ENCODE measurements at places on chromosomes 2 and 18.

DNA sequence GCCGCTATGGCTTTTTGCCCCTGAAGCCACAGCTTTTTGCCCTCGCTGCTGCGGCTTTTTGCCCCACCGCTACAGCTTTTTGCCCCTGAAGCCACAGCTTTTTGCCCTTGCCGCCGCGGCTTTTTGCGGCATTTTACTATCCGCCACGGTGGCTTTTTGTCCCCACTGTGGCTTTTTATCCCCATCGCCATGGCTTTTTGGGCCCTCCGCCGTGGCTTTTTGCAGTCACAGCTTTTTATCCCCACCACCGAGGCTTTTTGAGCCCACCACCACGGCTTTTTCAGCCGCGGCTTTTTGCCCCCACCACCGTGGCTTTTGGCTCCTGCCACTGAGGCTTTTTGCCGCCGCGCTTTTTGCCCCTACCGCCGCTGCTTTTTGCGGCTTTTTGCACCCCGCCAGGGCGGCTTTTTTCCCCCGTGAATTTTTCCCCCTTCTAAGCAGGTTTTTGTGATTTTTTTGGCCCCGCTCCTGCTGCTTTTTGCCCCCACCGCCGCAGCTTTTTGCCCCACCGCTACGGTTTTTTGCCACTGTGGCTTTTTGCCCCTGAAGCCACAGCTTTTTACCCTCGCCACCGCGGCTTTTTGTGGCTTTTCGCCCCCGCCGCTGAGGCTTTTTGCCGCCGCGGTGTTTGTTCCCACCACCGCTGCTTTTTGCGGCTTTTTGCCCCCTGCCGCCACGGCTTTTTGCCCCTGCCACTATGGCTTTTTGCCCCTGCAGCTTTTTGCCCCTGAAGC, 2797.2 kb upstream of the TEKT4 start:
- no peak for DNase-seq

DNA sequence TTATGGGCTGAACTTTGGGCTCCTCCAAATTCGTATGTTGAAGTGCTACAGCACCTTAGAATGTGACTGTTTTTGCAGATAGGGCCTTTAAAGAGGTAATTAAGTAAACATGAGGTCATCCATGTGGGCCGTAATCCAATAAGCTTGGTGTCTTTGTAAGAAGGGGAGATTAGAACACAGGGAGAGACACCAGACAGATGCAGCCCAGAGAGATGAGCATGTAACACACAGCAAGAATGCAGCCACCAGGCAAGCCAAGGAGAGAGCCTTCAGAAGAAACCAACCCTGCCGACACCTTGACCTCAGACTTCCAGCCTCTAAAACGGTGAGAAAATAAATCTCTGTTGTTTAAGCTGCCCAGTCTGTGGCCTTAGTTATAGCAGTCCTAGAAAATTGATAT, 74.3 kb downstream of the HRH4 start:
- DNase-seq: no peak

- no peak for DNase-seq
Observed at GRCh38 chr2:162716122-162716521, 122.4 kb downstream of the KCNH7 start.

- no peak for DNase-seq
Observed at GRCh38 chr2:102025583-102026267, 34.0 kb downstream of the IL1R2 start.

DNA sequence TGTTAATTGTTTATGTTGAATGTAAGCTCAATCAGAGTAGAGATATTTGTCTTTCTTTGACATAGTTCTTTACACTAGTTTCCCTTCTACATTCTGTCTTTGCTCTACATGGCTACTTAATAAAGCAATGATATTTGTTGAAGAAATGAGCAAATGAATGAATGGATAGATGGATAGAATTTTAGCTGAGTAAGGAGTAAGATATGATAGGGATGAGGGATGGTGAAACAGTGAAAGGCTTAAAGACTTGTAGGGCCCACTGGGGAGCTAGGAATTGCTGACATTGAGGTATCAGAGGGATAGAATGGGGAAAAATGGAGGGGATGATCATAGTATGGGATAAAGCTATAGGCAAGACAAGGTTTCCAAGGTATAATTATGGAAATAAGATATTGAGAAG, 361.6 kb upstream of the SPHKAP start:
- DNase-seq: no peak

GRCh38 chr2:86806059-86806857, 15.5 kb upstream of the CD8A start:
- no peak for DNase-seq

DNA sequence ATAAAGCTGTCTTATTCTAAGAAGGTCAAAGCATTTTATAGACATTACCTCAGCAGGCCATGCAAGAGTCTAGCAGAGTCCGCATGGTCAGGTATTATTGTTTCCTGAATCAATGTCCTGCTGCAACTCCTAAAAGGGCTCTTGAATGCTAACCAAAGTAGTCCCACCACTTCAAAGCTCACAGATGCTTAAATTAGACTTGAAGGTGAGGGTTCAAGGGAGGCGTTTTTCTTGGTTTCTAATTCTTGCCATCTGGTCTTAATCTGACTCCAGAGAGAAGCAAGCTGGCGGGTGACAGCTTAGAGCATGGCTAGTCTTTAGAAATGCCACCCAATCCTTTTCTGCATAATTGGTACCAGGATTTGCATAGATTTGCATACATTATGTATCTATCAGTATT, 226.3 kb downstream of the MREG start:
- no peak for DNase-seq

DNA sequence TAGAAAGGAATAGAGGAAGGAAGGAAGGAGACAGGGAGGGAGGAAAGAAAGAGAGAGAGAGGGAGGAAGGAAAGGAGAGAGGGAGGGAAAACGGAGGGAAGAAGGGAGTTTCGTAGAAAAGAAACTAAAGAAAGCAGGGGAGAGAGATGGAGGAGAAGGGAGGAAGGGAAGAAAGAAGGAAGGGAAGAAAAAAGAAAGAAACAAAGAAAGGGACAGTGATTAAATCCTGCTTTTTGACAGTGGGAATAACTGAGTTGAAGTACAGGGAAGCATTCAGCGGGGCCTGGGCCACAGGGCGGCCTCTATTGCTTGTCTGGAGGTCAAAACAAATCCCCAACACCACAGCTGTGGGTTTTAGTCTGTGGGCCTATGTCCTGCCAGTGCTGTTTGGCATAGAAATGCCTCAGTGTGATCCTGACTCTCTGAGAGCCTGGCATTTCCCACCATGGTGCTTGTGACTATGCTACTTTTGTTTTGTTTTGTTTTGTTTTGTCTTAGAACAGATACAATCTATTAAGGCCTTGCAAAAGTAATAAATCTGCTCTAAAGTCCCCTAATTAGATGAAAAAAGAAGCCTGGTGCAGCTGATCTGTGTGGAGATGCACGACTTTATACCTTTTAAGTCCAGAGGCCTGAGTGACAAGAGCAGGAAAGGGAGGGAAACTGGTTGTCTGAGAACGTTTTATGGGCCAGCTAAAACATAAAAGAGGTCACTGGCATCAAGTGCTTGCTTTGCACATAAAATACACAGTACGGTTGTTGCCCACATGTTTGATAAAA, 40.0 kb downstream of the IL1RL2 start:
- DNase-seq: no peak

DNA sequence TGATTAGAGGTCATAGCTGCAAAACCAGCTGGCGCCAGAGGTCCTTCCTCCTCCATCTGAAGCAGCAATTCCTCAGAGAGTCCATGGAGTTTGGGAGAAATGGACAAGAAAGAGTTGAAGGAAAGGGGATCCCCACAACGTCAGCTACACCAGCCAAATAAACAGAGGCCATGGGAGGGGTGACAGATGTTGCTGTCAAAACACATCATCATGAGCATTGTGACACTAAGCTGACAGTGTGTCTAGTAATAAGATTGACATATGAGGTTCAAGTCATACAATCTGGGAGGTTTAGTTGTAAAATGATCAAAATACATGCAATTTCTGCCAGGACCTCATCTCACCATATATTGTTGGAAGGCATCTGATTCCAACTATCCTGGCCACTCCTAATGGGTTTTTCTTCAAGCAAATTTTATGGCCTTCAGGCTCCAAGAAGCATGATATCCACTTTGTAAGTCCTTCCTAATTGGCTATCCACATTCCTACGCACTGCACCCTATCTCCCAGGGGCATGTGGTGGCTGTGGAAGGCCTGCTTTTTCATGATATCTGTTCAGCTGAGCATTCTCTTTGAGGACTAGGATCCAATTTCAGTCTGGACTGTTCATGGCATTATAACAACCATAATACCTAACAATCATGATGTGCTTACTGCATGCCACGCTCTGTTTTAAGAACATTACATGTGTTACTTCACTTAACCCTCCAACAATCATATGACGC, 335.0 kb upstream of the ID2 start:
- DNase-seq: no peak

DNA sequence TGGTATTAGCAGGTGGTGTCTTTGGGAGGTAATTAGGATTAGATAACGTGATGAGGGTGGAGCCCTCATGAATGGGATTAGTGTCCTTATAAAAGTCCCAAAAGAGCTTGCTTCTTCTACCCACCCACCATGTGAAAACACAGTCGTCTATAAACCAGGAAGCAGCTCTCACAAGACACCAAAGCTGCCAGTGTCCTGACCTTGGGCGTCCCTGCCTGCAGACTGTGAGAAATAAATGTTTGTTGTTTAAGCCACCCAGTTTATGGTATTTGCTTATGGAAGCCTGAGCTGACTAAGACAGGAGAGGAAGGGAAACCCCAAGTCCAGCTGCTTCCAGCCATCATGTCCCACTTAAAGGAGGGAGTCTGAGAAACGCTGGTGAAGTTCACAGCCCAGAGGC, 13.6 kb downstream of the ADI1 start:
- DNase-seq: no peak

- DNase-seq: no peak
Observed at GRCh38 chr2:132797071-132797470, 127.1 kb upstream of the LYPD1 start.

DNA sequence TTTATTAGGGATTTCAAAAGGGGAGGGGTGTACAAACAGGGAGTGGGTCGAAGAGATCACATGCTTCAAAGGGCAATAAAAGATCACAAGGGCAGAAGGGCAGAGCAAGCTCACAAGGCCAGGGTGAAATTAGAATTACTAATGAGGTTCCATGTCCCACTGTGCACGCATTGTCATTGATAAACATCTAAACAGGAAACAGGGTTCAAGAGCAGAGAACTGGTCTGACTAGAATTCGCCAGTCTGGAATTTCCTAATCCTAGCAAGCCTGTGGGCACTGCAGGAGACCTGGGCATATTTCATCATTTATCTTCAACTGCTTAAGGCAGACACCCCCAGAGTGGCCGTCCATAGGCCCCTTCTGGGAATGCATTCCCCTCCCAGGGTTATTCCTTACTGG, 408.2 kb downstream of the ZNF804A start:
- no peak for DNase-seq

DNA sequence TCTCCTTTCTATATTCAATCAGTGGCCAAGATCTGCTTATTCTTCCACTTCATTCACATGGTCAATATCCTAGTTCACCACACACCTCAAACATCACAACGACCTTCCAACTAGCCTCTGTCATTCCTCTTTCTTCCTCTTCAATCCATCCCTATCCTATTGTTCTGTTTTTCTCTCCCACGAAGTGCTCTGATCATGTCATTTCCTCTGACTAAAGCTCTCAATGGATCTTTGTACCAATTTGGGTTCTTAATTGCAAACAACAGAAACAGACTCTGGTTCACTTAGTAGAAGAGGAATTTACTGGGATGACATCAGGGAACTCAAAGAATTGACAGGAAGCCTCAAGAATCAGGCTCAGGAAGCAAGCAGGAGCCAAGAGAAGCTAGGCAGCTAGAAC, 23.5 kb downstream of the WNT10A start:
- DNase-seq: no peak

- no peak for DNase-seq
Observed at GRCh38 chr2:6730003-6730402, 135.7 kb downstream of the CMPK2 start.

DNA sequence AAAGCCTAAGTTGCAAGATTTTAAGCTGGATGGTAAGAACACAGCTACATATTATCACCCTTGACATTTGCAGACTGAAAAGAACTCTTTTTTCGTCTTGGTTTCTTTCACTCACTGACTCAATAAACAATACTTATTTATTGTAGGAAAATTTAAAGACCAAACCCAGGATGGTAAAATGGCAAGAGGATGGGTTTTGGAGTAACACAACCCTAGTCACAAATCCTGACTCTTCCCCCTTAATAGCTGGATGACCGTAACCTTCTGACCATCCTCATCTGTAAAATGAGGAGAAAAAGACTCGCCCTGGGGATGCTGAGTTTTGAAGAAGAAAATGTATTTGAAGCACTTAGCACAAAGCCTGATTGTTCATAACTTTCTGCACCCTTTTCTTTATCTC, 48.3 kb downstream of the ZC3H15 start:
- no peak for DNase-seq

DNA sequence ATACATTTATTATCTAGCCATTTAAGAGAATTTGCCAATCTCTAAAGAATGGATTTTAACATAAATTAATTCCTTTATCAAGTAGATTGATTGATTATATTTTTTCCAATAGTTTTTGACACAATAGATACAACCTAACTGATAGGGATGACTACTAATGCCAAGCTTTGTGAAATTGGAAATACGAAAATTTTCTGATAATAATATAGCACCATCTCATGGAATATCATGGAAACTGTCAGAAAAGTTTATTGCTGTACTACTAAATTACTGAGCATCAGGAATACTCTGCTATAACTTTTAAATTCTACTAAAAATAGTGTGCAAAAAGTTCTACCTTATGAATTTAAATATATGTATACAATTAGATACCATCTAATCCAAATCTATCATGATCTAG, 101.8 kb upstream of the MAP2 start:
- DNase-seq: no peak

DNA sequence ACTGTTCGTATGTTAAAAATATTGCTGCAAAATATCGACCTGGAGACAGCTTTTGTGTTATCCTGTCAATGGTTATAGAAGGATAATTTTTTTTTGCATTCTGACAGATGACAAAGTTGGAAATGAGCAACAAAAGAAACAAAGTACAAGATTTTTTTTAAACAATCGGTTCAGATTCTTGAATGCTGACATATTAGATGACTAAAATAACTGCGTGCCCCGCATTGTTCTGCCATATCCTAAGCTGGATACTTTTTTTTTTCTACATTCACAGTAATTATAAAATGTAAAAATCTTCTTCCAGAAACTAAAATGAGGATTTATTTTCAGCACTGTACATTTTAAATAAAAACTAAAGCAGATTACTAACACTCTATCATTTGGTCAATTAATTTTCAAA, 67.1 kb downstream of the ABCG8 start:
- no peak for DNase-seq

All from foreskin fibroblast (primary cell).